Effector CD4-positive, alpha-beta T cell (primary cell): ENCODE measurements at places on chromosomes 12 and 14.

DNA sequence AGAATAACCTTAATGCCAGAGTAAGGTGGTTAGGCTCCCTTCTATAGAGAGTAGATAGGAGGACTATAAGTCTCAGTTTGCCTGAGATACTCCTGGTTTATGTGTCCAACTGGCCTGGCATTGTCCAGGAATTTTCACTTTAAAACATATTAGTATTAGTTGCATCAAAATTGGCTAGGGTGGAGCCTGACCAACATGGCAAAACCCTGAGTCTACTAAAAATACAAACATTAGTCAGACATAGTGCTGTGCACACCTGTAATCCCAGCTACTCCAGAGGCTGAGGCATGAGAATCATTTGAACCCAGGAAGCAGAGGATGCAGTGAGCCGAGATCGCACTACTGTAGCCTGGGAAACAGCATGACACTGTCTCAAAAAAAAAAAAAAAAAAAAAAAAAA lies 11.9 kb downstream of the WDHD1 start:
- no peak for DNase-seq

DNA sequence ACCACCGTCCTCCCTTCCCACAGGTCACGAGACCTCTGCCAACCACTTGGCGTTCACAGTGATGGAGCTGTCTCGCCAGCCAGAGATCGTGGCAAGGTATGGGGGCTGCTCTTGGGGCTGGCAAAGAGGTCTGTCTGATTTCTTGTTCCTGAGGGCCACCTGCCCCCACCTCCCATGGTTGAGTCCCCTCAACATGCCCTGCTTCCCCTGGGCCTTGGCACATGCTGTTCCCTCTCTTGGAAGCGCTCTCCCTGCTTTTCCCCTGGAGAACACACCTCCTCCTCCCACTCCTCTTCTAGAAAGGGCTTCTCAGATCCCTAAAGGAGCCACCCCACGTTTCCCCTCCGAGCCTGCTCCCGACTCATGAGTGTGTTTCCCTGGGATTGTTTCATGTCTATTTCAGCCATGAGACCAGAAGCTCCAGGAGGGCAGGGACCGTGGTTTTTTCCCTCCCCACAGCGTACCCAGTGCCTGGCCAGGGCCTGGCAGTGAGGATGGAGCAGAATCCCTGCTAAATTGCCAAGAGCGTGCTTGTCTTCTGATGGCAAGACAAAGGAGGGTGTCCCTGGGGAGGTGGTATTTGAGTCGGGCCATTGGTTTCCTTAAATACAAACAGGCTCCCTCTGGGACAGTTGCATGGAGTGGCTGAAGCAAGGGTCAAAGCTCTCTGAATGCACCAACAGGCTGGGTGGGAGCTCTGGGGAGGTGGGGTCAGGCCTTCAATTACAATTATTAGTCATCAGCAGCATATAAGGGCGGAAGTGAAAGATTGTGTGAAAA lies 34.1 kb downstream of the CYP46A1 start:
- no peak for DNase-seq

- DNase-seq, result no peak
Measured at GRCh38 chr12:29054858-29055663, 94.0 kb upstream of the FAR2 start.

- DNase-seq, result no peak
Measured at GRCh38 chr14:31138301-31138700, 69.3 kb downstream of the HECTD1 start.

DNA sequence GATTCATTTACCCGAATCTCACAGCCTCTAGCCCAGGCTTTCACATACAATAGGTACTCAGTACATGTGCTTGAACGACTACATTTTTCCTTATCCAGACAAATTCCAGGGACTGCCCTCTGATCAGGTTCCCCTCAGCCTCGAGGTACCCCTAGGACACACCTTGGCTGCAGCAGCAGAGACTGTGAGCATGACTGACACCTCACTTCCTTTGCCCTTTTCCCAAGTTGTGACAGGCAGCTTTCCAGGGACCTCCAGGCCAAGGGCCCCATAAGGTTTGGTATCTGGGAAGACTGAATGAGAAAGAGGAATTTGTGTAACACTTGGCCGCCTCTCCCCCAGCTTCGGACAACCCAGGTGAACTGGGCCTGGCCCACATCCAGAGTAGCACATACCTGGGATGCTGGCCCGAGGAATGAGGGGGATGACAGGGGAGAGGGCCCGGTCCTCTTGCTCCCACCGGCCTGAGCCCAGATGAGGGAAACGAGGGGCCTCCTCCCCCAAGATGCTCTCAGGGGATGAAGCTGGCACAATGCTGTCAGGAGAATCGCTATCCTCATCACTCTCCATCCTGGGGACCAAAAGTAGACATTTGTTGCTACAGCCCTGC lies 10.2 kb upstream of the PRKAG1 start:
- no peak for DNase-seq

DNA sequence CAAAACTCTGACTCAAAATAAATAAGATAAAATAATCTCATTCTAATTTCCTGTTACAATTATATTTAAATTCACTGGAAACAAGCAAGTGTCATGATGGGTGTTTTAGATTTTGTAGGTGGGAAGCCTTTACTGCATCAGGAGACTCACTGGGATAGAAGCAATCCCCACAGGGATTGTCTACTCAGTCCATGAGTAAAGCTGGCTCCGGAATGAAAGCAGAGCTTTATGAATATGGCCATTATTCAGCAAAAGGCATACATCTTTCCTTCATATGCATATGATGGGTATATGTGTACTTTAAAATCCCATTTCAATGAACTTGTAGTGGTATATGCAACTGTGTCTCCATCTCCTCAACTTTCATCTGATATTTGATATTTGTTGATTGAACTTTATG lies 25.4 kb upstream of the PPM1H start:
- DNase-seq, result no peak
